ENCODE measurements at places on chromosomes 1 and 21.

- DNase-seq = no peak
Measured at GRCh38 chr1:7346600-7347570, 424.2 kb upstream of the VAMP3 start.

DNA sequence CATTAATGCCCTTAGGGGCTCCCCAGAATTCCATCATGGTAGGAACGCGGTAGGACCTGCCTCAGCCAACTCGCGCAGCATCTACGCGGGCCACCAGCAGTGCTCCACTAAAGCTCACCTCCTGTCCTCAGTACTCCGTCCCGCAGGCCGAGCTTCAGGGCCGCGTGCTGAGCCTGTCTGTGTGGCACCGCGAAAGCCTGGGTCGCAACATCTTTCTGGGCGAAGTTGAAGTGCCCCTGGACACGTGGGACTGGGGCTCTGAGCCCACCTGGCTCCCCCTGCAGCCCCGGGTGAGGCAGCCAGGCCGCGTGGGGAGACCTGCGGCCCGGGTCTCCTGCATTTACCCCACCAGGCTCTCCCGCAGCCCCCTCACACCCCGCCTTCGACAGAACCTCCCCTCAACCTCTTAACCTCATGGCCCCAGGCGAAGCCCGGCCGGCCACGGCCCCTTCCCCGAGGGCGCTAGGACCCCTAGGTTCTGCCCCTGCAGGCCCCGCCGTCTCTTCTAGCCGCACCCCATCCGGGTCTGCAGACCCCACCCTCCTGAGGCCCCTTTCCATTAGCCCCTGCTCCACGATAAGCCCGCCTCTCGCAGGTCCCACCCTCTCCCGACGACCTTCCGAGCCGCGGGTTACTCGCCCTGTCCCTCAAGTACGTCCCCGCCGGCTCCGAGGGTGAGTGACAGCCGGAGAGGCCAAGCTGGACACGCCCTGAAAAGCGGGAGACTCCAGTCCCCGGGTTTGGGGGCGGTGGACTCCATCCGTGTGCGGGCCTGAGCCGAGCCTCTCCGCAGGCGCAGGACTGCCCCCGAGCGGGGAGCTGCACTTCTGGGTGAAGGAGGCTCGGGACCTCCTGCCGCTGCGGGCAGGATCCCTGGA is 9.1 kb downstream of the SYTL1 start:
- DNase-seq = peak; percentile 99

- no peak for DNase-seq
Measured at GRCh38 chr1:94098585-94099111, 22.3 kb downstream of the ABCA4 start.

DNA sequence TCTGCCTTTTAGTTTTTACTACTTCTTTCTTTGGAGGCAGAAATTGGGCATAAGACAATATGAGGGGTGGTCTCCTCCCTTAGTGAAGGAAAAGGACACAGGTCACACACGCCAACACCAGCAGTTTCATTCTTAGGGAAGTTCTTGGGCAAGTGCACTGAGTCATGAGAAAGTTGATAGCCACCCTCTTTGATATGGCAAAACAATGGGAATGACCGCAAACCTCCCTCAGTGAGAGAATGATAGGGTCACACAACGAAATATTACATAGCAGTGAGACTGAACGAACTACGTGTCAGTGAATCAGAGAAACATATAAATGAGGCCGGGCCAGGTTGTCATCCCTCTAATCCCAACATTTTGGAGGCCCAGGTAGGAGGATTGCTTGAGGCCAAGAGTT is 20.0 kb downstream of the IL6R start:
- no peak for DNase-seq

- no peak for DNase-seq
Measured at GRCh38 chr1:53316766-53317581, 10.9 kb downstream of the LRP8 start.

- DNase-seq = no peak
Measured at GRCh38 chr1:244254467-244254866, 197.2 kb downstream of the ADSS2 start.
